Activated CD4-positive, alpha-beta T cell treated with anti-CD3 and anti-CD28 coated beads, Interleukin-2, amount 50 U/mL, for 4 hours (primary cell): ENCODE measurements at places on chromosomes 7 and 10.
A peak's percentile ranks its signal among the peaks of the same experiment; 100 is the strongest.

GRCh38 chr7:114663502-114663901, 248.9 kb downstream of the FOXP2 start:
- DNase-seq = no peak

DNA sequence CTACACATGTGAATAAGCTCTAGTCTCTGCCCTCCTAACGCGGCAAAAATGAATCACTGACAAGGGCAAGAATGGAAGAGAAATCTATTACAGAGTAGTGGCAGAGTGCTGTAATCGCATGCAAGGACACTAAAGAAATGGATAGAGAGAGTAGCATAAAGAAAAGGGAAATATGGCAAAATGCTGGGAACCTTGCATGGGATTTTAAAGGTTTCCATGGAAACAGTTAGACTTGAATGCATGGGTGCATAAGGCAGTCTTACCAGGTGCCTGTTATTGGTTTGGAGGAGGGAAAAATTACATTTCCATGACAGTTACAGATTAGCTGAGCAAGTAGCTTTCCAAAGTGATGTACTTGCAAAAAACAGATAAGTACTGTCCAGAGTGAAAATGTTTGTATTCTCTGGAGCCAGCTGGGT, 233.4 kb downstream of the PTN start:
- no peak for DNase-seq

DNA sequence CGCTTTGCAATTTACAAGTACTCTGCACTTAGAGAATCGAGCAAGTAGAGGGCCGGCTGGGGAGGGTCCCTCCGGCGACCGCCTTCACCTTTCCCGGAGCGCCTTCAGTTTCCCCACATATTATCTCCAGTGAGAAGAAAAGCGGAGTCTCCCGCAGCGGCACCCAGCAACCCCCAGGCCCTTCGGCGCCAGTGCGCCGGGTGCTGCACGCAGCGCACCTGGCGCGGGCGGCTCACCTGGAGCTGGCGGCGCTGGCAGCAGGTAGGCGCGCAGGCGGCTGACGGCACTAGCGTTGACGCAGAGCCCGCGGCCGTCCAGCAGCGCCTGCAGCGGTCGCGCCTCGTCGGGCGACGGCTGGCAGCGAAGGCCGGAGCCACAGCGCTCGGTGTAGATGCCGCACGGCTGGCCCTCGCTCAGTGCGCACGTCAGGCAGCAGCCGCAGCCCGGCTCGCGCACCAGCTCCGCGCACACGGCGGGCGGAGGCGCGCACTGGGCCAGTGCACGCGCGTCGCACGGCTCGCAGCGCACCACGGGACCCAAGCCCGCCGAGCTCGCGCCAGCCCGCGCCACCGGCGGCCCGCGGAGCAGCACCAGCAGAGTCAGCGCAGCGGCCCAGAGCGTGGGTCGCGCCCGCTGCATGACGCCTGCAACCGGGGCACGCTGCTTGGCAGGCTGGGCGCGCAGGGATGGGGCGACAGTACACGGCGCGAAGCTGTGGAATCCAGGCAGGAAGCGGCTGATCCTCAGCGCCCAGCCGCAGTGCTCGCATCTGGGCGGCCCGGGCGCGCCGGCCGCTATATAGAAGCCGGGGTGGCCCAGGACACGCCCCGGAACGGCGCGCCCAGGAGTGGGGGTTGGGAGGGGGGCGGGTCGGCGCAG, at the start of gene IGFBP3:
IGFBP3 (minus strand) TSS at position 771 of the 879 bp plus-strand sequence; CDS start at position 639, 132 bp downstream.
- no peak for DNase-seq

DNA sequence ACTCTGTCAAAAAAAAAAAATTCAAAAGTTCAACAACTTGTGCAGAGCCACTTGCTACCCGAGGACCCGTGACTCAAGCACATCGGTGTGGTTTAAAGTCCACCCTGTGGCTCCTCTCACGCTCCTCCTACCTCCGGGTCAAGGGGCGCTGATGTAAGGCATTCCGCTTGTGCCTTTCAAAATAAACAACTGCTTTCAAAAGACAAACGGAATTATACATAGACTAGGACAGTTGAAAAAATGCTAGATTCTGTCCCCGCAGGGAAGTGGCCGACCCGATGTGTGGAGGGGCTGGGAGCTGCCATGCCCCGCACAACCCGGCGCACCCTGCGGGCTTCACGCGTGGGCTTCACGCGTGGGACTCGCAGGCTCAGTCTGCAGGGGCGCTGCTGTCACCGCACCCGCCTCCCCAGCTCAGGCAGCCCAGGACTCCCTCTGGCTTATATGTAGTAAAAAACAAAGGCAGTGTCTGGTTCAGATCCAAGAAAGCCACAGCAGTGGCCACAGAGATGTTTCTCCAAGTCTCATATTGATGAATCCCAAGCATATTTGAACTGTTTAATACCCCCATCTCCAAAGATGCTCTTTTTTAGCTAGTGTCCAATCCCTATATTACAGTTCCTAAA, 239.7 kb upstream of the INHBA start:
- DNase-seq = no peak

- peak; percentile 64 for DNase-seq
Observed at GRCh38 chr7:39589323-39590111, 23.3 kb downstream of the YAE1 start.

- no peak for DNase-seq
Observed at GRCh38 chr10:26372513-26373354, 65.4 kb upstream of the APBB1IP start.

DNA sequence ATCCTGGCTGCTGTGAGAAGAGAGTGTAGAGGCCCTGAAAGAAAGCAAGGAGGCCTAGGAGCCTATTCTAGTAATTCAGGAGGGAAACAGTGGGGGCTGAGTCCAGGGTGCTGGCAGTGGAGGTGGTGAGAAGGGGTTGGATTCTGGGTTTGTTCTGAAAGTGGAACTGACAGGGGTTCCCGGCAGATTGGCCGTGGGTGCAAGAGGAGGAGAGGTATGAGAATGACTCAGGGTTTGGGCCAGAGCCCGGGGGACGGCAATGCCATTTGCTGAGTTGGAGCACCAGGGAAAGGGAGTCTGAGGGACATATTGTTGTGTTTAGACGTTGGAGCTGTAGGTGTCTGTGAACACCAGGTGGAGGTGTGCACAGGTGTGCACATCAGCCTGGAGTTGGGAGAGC, 38.5 kb downstream of the NPTX2 start:
- no peak for DNase-seq

DNA sequence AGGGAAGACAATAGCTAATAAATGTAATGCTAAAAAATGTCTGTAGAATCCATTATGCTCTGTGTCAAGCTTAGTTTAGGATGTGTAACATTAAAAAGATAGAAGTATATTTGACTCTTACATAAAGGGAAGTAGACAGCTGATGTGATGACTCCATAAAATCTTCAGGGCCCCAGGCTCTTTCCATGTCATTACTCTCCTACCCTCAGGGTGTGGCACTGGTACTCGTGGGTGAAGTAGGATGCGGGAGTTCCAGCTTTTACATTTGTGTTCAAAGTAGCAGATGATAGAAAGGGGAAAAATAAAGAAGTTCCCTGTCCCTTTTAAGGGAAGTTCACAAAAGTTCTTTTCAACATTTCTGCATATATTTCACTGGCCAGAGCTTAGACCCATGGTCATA, 157.1 kb downstream of the TSPAN12 start:
- no peak for DNase-seq

DNA sequence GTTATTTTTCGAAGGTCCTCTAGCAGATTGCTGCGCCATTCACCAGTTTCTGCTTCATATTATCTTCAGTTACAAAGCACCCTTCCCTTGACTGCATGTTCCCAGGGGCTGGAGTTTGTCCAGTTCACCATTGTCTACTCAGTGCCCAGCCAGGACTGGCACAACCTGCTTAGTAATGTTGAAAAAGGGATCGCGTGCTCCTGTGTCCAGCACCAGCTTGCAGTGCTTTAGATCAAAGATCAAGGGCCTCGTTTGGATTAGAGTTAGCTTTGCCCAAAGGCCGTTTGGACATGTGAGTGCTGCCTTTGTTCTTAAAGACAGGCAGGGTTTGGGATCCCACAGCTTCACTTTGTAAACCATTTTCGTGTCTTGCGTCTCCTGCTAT, 867 bp downstream of the ATP6V0E2 start:
- no peak for DNase-seq

- DNase-seq = no peak
Observed at GRCh38 chr7:112147793-112148361, 58.3 kb downstream of the DOCK4 start.

- DNase-seq = no peak
Observed at GRCh38 chr7:34096198-34096651, 190.9 kb downstream of the BMPER start.

DNA sequence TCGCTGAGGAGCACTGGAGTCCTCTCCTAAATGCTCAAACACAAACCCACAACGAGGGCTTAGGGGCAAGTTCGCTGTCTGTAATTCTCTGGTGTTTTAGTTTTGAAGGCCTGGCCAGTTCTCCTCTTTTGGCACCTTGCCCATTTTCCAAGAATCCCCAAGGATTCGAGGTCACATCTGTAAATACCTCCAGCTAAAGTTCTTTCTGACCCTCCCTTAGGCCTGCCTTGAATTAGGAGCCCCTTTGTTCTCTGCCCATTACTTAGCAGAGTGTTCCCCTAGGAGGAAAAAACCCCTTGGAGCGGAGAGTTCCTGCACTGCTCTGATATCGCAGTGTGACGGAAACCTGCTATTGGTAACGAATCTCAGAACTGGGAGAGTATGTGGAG, 743 bp upstream of the PYROXD2 start:
- DNase-seq = no peak

GRCh38 chr7:124338861-124339260, 306.0 kb upstream of the TMEM229A start:
- no peak for DNase-seq

DNA sequence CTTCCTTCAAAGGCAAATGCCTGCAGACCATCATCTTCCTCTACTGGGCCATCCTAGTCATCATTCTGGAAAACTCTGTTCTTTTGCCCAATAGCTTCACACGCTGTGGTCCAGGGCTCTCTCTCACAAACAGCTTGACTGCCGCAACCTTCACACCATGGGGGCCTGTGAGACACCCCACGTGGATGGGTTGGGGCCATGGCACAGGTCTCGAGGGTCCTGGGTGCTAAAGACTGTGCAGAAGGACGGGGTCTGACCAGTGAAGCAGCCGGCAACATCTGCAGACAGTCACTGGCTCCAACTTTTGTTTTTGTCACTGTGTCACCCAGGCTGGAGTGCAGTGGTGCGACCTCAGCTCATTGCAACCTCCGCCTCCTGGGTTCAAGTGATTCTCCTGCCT, 28.1 kb downstream of the BRI3 start:
- DNase-seq = no peak

- no peak for DNase-seq
Observed at GRCh38 chr10:90780488-90780887, 77.4 kb downstream of the HTR7 start.

DNA sequence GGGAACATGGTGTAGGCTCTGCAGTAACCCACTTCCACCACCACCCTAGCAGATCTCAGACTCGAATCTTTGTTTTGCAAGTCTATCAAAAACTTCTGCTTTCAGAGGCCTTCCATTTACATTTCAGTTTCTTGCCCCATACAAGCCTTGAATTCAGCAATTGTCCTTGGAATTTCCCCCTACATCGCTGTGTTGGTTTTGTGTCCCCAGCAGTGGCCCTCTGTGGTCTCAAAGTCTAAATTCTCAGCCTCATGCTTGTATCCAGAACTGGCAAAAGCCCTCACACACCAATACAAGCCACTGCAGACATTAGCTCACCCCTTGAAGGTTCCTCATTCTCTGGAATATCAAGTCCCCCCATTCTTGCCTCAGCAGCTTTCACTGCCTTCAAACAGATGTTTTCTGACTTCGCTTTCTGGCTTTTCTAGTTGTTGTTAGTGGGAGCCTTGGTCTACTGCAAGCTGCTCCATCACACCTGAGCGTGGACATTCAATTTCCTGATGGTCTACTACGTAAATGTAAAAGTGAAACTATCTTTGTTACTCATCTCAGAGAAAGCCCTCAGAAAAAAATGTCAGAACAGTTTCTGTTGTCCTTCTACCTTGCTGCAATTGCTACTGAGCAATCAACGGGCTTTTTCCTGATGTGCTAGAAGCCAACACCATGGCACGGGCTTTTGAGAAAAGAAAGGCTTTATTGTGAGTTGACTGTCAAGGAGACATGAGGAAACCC, 1.8 kb upstream of the NUB1 start:
- DNase-seq = no peak

- DNase-seq = no peak
Observed at GRCh38 chr7:84746353-84746752, 440.5 kb downstream of the SEMA3D start.

DNA sequence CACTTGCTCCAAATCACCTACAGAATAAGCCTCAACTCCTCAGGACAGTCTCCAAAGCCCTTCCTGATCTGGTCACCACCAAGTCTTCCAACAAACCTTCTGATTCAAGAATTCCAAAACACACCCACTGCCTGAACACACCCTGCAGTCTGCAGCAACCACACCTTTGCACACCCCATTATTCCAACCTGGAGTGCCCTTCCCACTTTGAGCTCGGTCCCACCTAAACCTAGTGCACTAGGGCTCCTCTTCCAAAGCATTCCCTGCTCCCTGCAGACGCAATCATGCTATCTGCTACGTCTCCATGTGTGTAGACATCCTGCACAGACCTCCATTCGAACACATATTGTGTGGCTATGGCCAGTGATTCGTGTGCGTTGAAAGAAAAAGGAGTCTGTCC, 289.3 kb downstream of the GRID1 start:
- DNase-seq = no peak

DNA sequence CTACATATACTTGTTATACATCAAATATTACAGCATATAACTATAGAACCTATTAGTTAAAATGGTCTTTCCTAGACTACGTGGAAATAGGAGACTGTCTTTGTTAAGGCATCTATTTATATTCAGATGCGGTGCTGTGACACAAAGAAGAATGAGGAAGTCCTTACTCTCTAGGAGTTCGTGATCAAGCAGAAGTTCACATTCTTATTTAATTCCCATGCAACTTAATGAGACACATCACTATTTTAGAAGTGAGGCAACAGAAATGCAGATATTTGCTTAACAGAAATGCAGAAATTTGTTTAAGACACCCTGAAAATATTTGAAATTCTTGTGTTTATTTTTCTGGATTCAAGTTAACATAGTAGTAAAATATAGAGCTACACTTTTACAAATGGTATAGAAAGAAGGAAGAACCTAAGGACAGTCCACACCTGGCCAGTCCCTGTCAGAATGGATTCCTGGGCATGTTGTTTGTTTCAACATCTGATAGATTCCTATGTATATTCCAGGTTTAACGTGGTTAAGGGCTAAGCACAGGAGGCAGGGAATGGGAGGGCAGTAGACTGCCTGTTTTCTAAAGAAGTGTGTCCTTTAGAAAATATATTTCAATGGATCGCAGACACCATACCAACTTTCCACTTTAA, 70.6 kb upstream of the NXPH1 start:
- no peak for DNase-seq

- no peak for DNase-seq
Observed at GRCh38 chr10:8638088-8638672, 583.7 kb downstream of the GATA3 start.

GRCh38 chr10:50325449-50326171, 74.3 kb upstream of the ASAH2 start:
- no peak for DNase-seq

- no peak for DNase-seq
Observed at GRCh38 chr10:24223953-24224352, 15.0 kb downstream of the KIAA1217 start.

GRCh38 chr10:24925799-24926198, 26.6 kb downstream of the PRTFDC1 start:
- no peak for DNase-seq

- DNase-seq = no peak
Observed at GRCh38 chr7:107166736-107167426, 1.9 kb upstream of the HBP1 start.
